ENCODE measurements at places on chromosomes 13 and 19.

- no peak for DNase-seq
Measured at GRCh38 chr19:7063764-7064418, 5.4 kb upstream of the MBD3L3 start.

DNA sequence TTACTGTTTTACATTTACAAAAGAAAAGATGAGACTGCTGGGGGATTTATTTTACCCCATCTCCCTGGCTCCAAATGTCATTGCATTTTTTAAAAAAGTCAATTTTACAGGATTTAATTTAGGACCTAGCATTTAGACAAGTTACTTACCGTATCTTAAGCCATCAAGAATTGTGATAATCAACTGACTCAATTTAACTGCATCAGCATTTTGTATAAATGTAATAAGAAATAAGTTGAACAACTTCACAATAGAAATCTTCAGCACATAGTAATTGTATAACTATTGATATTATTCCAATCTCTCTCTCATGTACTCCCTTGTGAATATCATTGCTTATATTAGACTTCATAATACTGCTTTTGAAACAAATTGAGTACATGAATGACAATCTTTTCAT, 907.5 kb upstream of the SLC10A2 start:
- no peak for DNase-seq

GRCh38 chr19:40908976-40909375, 26.9 kb upstream of the CYP2A7 start:
- peak; percentile 62 for DNase-seq

DNA sequence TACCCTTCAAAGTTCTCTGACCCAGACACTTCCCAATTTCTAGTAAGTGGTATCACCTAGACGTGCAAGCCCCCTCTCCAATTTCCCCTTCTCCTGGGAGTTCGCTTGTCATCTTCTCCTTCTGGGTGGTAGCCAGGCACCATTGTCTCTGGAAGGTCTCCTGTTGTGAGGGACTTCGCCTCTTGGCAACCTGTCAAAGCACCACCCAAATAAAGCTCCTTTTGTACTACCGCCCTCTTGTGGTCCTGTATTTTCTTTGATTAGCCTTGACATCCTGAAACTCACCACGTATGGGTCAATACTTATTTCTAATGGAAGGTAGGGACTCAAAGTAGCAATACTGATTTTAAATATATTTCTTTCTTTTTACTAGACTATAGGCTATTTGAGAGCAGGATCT, 8.2 kb downstream of the GPC5 start:
- no peak for DNase-seq

- no peak for DNase-seq
Measured at GRCh38 chr13:74778946-74779345, 644.7 kb upstream of the KLF12 start.

DNA sequence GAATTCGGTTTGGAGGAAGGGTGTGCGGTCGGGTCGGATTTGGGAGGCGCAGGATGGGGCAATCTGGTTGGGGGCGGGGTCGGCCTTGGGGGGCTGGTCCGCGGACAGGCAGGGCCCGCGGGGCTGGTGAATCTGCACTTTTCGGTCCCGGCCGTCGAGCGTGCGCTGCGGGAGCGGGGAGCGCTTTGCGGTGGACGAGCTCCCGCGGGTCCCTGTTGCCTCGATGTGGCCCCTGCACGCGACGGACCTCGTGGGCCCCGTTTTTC, 11.9 kb downstream of the PEAK3 start:
- no peak for DNase-seq

DNA sequence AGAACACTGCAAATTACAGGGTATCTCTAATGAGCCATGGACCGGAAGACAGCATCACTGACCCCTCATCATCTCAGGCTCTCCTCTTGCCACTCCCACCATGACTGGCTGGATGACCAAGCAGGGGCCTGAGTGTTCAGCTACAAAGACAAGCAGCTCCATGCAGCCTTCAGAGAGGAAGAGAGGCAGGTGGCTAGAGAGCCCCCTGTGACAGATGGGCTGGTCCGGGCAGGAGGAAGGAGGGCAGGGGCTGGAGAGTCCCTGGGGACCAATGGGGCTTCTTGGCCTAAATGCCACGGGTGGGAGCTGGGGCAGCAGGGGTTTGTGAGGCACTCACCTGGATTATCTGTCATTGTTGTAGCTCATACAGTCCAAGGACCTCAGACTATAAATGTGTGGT, 12.8 kb upstream of the RASA3 start:
- no peak for DNase-seq

DNA sequence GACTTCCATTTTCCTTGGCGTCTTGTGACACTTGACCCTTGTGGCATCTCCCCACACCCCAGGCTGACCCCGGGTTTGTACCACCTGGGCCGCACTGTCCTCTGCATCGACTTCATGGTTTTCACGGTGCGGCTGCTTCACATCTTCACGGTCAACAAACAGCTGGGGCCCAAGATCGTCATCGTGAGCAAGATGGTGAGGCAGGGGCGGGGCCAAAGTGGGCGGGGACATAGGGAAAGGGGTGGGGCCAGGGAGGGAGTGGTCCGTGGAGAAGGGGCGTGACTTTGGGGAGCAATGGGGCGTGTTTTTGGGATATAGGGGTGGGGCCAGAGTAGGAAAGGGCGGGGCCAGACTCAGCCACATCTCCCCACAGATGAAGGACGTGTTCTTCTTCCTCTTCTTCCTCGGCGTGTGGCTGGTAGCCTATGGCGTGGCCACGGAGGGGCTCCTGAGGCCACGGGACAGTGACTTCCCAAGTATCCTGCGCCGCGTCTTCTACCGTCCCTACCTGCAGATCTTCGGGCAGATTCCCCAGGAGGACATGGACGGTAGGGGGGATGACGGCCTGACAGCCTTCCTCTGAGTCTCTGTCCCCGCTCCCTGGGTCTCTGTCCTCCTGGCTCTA, 42.8 kb downstream of the TRPM4 start:
- DNase-seq = no peak

DNA sequence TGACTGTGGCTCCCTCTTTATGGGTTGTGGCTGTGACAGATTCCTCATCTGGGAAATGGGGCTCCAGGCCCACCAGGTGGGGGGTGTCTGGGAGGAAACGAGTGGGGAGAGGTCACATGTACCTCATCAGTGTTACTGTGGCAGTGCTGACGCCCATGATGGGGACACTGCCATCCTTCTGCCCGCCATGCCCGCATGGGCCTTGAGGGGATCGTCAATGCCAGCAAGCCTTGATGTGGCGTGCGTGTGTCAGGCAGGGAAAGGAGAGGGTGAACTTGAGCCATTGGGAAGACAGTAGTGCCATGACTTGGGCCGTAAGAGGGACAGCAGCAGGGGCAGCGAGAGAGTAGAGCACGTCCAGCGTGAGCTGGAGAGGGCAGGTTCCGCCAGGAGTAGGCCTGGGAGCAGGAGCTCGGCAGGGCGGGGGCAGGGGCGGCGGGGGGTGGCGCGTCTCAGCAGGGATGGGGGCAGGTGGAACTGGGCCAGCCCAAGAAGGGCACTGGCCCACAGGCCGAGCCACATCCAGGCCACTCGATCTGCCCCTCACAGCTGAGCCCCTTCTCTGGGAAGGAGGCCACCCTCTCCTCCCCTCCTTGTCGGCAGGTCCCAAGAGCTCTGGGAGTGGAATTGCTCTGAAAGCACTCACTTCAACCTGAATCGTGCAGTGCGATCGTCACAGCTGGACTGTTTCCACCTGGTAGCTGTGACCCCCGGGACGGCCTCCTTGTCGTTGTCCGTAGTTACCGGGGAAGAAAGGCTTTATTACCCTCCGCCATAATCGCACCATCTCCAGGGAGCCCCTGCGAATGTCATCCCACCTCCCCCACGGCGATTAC, 9.9 kb downstream of the KLHL26 start:
- DNase-seq = no peak

GRCh38 chr13:24097064-24097463, 63.5 kb upstream of the SPATA13 start:
- DNase-seq = no peak

GRCh38 chr13:32528358-32528757, 10.2 kb downstream of the N4BP2L2 start:
- DNase-seq = no peak

- no peak for DNase-seq
Measured at GRCh38 chr13:35747594-35747993, 271.1 kb upstream of the MAB21L1 start.

GRCh38 chr19:18227781-18228271, 1.6 kb upstream of the PDE4C start:
- DNase-seq = no peak

GRCh38 chr13:94800423-94800822, 88.1 kb upstream of the SOX21 start:
- no peak for DNase-seq

GRCh38 chr13:47455626-47456025, 545.4 kb downstream of the SUCLA2 start:
- DNase-seq = no peak

DNA sequence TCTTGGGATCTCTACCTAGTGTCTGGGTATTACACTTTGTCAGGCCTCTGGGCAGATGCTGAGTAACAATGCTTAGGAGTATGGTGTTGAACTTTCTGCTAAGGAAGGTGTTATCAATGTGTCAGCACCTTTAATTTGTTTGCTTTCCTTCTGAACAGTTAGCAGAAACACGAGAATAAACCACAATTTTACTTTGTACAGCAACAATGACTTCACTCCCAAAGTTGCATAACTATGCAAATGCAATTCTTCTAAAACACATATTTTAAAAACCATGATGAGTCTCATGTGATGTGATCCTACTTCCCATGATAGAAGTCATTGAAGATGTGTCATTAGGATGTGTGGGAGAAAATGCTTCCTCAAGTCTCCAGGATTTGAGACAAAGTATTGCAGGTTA, 155.0 kb downstream of the POSTN start:
- DNase-seq = no peak

GRCh38 chr13:40362502-40362901, 303.9 kb downstream of the FOXO1 start:
- no peak for DNase-seq

GRCh38 chr13:27772651-27773425, 19.4 kb upstream of the GSX1 start:
- no peak for DNase-seq

GRCh38 chr19:2351591-2351990, 8.5 kb upstream of the TMPRSS9 start:
- DNase-seq = no peak

- no peak for DNase-seq
Measured at GRCh38 chr19:5240011-5240410, 100.6 kb downstream of the PTPRS start.

- DNase-seq = peak; percentile 26
Measured at GRCh38 chr19:5154129-5154798, 185.4 kb downstream of the KDM4B start.

DNA sequence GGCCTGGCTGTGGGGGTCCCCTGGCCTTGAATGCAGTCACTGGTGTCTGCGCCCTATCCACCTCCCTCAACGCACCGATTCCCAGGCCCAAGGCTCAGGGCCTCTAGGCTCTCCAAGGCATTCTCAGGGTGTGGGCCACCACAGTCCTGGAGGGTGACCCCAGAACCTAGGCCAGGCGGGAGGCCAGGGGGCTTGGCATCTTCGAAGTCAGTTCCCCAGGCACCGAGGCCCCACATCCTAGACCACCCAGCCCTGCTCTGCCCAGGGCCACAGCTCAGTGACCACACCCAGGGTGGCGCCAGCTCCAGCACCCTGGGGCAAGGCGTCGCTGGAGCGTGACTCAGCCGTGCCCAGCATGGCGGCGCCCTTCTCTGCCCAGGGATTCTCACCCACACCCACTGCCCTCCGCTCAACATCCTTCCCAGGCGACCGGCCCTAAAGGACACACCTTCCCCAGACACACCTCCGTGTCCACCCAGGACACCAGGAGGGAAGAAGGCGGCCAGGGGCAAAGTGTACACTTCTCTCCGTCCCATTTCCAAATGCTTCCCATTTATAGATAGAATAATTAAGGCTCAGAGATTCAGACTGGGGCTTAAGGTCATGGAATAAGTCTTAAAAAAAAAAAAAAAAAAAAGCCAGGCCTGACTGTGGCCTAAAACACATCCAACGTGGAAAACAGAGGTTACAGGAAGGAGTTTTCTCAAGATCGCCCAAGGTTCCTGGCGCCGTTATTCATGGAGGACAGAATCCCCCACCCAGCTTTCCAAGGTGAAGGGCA, 36.4 kb upstream of the NANOS3 start:
- peak; percentile 64 for DNase-seq

DNA sequence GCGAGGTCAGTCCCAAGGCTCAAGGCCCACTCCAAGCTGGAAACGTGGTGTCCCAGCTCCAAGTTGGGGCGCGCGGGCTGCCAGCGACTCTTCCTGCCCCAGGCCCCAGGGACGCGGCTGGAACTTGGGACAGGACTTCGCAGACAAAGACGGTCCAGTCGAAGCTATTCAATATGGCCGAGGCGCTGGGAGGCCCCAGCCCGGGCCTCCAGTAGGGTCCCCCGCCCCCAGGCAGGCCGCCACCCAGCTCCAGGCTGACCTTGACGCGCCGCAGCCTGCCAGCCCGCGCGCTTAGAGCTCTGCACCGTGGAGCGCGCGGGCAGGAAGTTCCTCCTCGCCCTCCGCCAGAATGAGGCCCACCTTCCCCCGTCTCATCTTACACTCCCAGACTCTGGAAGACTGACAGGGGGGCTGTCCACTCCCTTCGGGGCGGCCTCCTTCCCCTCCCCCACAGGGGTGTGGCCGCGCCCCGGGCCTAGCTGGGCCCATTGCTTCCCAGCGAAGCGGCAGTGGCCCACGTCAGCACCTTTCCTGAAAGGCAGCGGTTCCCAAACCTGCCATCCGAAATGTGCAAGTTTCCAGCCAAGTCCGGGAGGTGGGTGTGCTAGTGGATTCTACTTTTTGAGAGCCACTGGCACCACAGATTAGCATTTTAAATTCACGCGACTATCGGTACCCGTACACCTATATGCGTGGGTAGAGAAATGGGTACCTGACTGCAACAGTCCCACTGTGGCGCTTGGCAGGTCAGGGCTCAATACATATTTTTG, at the start of gene CCDC8:
TSS of gene CCDC8 (minus strand) at position 303 of the 770 bp plus-strand sequence. CDS start 754 bp downstream, outside the sequence.
- DNase-seq = no peak

- DNase-seq = peak; percentile 4
Measured at GRCh38 chr13:23321535-23322241, 111.8 kb downstream of the SACS start.

GRCh38 chr19:30557927-30558557, 185.9 kb downstream of the ZNF536 start:
- no peak for DNase-seq

DNA sequence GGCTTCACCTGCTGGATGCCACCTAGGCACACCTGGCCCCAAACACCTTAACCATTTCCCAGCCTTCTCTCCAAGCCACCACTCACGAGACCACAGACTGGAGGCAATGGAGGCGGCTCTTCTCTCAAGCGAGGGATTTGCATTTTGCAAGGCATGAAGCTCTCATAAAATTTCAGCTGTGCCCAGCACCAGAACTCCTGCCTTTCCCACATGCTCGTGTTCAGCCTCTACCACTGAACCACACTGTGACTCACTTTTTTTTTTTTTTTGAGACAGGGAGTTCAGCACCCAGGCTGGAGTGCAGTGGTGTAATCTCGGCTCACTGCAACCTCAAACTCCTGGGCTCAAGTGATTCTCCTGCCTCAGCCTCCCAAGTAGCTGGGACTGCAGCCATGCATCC, 10.6 kb downstream of the NANOS3 start:
- DNase-seq = no peak

GRCh38 chr13:67071918-67072598, 158.1 kb downstream of the PCDH9 start:
- no peak for DNase-seq

GRCh38 chr13:21095311-21095710, 33.9 kb upstream of the LATS2 start:
- no peak for DNase-seq

All from T47D (cell line).